Brain pericyte (primary cell): ENCODE measurements at places on chromosomes 5 and 9.

- DNase-seq, result no peak
Measured at GRCh38 chr9:29613773-29614172, 2040.5 kb upstream of the C9orf72 start.

DNA sequence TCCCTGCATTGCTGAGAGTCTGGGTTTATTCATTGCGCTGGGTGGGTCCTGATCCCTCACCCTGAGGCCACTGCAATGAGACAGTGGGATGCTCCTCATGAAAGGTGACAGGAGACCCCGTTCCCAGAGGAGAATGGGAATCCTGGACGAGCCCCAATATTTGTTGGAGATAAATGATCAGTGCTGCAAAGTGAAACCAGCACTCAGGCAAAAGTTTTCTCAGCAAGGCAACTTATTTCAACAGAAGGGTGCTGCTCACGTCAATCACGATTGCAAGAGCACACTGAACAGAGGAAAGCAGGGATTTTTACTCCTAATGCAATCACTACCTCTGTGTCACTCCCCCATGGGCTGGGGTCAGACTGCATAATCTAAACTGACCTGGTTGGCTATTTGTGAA is 110.2 kb upstream of the MAMDC2 start:
- DNase-seq, result no peak

- DNase-seq, result no peak
Measured at GRCh38 chr5:97618721-97619120, 435.7 kb upstream of the RIOK2 start.

- DNase-seq, result no peak
Measured at GRCh38 chr5:123671711-123672456, 159.9 kb downstream of the CSNK1G3 start.

DNA sequence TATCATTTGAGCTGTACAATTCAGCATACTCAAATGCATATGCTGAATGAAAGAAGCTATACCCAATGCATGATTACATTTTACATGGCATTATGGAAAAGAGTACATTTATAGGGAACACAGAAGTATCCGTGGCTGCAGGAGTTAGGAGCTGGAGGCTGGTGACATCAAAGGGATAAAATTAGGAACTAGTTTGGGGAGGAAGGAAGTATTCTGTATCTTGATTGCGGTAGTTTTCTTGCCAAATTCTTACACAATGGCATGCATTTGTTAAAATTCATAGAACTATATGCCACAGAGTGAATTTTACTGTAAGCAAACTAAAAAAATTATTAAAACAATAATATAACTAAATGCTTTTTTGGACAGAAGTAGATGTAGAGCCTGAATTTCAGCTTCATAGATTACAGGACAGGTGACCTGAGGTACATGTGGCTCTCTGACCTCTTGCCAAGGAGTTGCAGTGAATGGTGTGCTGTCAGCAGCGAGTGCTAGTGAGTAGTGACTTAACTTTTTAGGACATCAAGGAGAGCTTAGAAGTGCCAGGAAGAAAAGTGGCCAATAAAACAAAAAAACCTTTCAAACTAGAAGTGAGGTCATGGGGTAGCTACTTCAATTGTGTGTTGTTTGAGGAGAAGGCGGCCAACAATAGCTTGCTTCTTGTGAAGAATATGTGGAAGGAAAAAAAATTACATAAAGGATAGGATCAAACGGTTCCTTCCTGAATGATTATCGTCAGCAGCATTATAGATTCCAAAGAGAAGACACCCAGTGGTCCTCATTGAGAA is 514.9 kb upstream of the CLINT1 start:
- no peak for DNase-seq

DNA sequence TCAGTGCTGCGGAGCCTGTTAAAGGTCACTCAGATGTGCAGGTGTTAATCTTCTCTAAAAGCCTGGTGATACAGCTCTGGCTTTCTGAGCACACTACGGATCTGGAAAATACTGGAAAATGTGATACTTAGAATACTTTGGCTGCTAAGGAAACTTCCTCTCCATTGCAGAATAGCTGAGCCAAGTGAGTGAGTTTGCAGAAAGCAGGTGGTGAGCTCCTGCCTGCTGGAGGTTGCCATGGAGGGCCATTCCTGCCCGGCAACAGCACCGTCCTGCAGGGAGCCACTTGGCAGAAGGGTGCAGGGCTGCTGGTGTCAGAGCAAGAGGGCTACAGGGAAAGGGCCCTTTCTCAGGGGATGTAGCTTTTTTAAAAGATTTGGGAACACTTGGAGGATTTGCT is 40.7 kb downstream of the SECISBP2 start:
- no peak for DNase-seq

DNA sequence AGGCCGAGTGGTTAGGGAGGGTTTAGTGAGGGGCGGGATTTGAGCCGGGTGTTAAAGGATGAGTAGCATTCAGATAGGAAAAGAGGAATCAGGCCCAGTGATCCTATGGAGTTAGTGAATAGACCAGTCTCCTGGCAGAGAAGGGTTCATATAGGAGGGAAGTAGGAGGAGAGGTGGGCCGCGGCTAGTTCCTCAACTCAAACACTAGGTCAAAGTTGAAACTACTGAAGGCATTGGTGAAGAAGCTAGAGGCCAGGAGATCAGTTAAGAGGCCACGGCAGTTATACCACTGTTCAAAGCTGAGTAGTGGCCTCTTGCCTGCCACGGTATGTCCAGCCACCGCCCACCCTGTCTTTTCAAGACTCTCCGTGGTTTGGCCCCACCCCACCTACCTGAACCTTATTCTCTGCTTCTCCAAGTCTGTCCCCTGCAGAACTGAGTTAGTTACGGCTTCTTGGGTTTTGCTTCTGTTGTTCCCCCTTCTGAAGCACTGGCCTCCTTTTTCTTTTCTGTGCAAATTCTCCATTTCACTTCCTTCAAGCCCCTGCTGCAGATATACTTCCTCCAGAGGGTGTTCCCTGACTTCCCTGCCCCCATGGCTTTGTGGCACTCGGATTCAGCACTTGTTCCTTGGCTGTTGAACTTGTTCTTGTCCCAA is 1.8 kb downstream of the ZBTB34 start:
- no peak for DNase-seq

GRCh38 chr5:113047234-113047633 is 70.6 kb downstream of the DCP2 start:
- no peak for DNase-seq

DNA sequence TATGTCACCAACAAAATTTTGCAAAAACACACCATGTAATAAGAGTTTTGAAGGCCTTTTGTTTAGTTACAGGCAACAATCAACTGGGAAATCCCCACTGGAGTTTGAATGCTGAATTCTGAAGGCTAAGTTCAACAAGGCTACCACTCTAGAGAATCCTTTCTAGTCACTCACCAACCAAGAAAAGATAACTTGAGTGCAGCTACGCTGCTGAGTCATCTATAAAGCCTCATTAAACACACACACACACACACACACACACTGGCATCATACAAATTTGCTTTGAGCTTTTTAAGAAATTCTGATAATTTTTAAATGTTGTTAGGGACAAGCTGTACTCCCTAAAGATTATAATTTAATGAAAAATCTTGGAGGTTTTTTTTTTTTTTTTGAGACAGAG is 219.6 kb downstream of the DENND1A start:
- peak; percentile 5 for DNase-seq

- DNase-seq, result no peak
Measured at GRCh38 chr5:36640949-36641348, 34.5 kb downstream of the SLC1A3 start.

DNA sequence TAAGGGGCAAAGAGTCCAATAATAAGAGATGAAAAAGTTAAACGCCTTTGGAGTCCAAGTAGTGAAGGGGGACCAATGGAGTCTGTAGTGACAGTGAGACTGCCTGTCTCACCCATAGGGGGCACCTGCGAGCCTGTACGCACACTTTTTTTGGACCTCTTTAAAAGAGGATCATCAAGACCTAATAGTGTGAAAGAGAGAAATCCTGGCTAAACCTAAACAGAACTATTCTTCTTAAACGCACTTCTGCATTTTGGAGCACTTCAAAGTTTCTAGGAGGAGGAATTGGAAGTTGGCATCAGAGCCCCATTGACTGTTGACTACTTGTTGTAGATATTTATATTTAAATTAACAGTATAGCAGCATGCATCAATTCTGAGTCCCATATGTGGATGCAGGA is 636.1 kb upstream of the KLF4 start:
- no peak for DNase-seq

DNA sequence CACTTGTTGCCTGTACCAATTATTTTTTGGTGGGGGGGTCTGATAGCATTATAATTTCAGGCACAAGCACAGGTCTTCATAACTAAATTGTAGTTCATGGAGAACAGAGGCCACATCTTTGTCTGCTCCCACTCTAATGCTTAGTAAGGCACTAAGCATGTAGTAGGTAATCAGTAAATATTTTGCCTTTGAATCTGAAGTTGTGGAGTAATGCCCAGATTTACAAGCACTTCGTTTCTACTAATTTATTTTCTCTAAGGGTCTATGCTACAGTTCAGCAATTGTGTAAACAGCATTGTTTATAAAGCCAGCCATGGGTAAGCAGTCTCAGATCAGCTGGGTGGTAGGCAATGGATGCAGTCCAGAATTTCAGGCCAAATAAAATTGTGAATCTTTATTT is 78.6 kb downstream of the GRIA1 start:
- no peak for DNase-seq

DNA sequence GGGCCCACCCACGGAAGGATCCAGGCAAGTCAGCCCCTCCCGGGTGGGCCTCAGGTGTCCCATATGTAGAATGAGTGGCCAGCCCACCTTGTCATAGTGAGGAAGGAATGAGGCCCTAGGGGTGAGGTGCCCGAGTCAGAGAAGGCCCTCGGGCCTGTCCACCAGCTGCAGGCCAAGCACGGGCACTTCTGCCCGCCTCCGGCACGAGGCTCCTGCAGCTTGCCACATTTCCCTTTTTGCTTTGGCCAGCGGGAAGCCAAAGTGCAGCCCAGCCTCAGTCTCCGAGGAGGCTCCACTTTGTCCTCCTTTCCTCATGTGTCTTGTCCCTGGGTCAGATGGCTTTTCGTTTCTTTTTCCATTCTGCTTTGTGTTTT is 72.9 kb downstream of the PSMB7 start:
- DNase-seq, result no peak

DNA sequence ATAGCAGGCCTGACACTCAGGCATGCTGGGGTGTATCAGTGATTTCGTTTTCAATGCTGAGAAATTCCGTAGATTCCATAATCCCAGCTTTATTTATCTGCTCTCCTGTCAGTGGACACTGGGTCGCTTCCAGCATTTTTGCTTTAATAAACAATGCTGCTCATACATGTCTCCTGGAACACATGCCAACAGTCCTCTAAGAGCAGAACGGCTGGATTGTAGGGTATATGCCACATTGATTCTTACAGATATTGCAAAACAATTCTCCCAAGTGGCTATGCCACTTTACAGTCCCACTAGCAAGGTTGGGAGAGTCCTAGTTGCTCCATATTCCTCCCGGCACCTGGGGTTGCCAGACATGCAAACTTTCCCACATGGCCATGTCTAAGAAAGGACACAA is 81.9 kb downstream of the RAPGEF1 start:
- DNase-seq, result no peak

DNA sequence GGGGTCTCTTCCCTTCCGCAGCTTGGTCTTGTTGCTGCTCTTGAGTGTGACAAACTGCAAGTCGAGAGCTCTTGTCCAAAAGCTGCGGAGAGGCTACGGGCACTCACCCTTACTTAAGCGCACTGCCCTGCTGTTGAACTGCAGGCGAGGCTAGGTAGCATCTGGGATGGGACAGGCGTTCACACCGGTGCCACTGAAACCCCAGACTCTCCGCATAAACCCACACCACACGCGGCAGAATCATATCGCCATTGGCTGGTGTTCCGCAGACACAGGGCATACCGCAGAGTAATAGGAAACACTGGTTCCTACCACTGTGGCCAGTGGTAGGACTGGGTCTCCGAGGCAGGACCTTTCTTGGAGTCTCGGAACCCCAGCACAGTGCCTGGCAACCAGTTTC is 2.2 kb upstream of the NPR3 start:
- DNase-seq, result no peak

DNA sequence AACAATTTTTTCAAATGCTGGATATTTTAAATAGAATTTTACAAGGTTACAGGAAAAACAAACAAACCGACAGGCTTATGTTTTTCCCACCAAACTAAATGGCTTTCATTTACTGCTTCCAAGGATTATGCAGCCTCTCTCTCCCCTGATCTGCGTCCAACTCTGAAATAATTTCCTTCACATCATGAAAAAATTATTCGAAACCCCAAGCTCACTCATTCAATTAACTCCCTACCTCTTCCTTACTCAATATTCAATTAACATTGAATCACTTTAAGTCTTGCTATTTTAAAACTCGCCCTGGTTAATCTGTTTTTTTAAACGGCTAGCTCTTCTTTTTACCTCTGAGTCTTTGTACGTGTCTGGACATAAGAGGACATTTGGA is 336.2 kb downstream of the AGTPBP1 start:
- no peak for DNase-seq

GRCh38 chr9:12816656-12817101 is 41.9 kb downstream of the LURAP1L start:
- DNase-seq, result no peak

GRCh38 chr5:107915176-107915812 is 244.6 kb upstream of the EFNA5 start:
- no peak for DNase-seq

GRCh38 chr9:95413793-95414192 is 96.3 kb upstream of the FANCC start:
- no peak for DNase-seq

DNA sequence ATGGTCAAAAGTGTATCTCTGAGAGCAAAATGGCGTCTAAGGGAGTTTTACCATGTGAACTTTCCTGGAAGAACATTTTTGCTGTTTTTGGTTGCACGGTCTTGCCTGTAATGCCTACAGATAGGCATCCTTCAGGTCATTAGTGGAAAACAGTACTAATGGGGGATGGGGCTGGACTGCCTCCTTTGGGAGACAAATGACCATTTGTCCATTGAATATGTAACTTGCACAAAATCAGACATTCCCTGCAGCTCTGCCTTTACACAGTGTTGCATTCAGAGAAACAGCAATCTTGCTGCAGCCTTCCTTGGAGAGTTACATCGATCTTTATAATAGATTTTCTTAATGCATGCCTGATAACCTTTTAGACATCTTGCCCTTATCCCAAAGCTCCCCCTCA is 138.5 kb upstream of the EGFLAM start:
- no peak for DNase-seq

GRCh38 chr9:112061152-112061740 is 113.9 kb downstream of the SUSD1 start:
- peak; percentile 64 for DNase-seq

DNA sequence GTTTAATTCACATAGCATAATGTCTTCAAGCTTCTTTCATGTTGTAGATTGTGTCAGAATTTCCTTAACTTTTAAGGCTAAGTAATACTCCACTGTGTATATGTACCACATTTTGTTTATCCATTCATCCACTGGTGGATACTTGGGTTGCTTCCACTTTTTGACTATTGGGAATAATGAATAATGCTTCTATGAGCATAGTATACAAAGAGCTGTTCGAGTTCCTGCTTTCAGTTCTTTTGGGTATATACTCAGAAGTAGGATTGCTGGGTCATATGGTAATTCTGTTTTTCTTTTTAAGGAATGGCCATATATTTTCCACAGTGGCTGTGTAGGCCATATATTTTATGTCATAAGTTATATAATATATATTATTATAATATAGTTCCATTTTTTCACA is 3.6 kb upstream of the FAM120AOS start:
- no peak for DNase-seq
